ENCODE measurements at places on chromosomes 13 and 19.

DNA sequence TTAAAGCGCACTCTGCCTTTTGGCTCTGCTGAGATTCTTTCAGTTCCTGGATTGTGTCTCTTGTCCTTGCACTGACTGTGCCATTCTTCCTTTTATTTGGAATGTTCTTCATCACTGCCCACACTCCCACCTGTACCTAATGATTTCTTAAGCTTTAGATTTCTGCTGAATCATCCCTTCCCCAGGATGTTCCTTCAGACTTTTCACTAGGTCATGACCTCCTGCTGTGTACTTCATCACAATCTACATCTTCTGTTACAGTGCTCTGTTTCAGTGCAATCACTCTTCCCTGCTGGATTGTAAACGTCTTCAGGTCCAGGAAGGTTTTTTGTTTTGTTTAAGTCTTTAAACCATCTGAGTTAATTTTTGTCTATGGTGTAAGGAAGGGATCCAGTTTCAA, 281.0 kb downstream of the ATP8A2 start:
- no peak for DNase-seq

DNA sequence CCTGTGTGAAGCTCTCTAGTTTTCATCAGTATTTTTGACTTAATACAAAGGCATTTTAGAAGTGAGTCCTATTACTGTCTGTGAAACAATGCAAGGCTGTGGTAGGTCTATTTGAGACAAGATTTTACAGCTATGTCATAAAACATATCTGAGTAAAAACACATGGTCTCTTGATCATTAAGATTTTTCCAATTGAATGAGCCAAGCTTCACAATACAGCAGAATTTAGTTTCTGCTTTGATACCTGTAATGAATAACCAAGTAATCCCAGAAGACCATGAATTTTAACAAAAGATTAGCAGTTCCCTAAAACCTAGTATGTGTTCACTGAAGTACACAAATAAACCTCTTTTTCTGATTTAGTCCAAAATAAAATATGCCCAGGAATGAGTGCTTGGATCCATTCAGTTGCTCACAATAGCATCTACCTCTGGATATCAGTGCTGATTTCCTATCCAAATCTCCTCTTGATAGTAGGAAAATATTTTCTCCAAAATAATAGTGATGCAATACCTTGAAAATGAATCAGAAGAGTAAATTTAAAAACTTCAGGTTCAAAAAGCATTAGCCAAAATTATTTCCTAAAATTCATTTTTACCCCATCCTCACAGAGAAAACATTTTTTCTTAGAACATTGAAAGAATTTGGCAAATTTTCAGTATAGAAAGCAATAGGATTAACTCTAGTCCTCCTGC, 533.5 kb upstream of the SGCG start:
- DNase-seq, result no peak

DNA sequence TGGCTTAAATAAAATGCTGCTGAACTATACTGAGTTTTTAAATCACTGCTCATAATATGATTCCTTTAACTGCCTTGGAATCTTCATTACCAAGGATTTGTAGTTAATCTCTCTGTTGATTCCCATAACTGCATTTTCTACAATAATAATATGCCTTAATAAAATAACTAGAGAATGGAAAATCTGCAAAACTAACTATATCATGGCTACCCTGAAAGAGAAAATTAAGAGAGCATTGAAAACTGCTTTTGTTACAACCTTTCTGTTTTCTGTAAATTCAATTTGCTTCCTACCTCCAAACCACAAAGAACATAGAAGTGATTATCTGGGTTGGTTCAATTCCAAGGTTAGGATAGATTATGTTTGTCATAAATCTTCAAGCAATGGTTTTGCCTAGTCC, 202.8 kb upstream of the ATXN8OS start:
- DNase-seq, result no peak

DNA sequence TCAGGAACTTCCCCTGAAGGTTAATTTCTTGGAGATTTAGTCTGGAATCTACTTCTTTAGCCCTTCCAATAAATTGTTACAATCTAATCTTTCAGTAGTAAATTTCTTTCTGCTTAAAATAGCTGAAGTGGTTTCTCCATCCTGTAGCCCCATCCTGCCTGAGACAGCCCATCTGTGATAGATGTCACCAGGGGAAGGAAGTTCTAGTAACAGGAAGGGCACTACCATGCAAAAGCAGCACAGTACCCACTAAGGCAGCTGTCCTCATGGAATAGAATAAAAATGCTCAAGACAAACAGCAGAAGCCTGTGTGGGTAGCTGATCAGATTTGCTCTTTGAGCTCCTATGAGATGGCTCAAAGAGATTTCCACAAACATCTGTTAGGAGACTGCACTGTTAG, 1036.5 kb downstream of the SLITRK5 start:
- no peak for DNase-seq

GRCh38 chr19:45235485-45235884, 9.7 kb downstream of the EXOC3L2 start:
- DNase-seq, result no peak
